Caki2 (cell line): ENCODE measurements at places on chromosomes 5 and 9. TPM values are rescaled to one million over a fixed set of nuclear protein-coding genes. Genes with fewer than 3 reads are reported as not detected.

Gene FOXD4L3
- not detected in 2 replicates for total RNA-seq

Gene ENTPD2
- not detected in 2 replicates for total RNA-seq

Gene RNF183
- 0.23 and 0.95 TPM in 2 replicates for total RNA-seq

Gene SUSD3
- total RNA-seq: not detected in 2 replicates

Gene SARDH
- 7.6 and 13.0 TPM in 2 replicates for total RNA-seq

Gene CTSV
- 0.27 and 3.0 TPM in 2 replicates for total RNA-seq

Gene ADAMTS6
- not detected in 2 replicates for total RNA-seq

Gene PPP1R26
- total RNA-seq: 30.4 and 32.4 TPM in 2 replicates

Gene FOXE1
- not detected in 2 replicates for total RNA-seq

Gene PKD2L2
- not detected in 2 replicates for total RNA-seq

Gene SCGB3A1
- total RNA-seq: not detected in 2 replicates

DNA sequence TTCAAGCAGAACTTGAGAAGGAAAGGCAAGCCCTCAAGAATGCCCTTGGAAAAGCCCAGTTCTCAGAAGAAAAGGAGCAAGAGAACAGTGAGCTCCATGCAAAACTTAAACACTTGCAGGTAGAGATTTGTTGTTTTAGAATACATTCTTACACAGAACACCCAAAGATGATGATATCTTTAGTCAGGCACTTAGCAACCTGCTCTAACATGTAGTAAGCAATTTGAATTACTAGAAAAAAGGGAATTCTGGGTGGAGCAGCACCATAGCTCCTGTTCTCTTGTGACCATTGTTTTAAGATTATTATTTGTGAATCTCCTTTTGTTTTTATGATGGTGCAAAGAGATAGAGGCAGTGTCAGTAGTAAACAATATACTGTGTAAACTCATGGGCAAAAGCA is 63.1 kb downstream of the RAB14 start:
- DNase-seq: no peak

- DNase-seq: no peak
These were observed 118.4 kb upstream of the MAP3K1 start for GRCh38 chr5:56696900-56697299.

DNA sequence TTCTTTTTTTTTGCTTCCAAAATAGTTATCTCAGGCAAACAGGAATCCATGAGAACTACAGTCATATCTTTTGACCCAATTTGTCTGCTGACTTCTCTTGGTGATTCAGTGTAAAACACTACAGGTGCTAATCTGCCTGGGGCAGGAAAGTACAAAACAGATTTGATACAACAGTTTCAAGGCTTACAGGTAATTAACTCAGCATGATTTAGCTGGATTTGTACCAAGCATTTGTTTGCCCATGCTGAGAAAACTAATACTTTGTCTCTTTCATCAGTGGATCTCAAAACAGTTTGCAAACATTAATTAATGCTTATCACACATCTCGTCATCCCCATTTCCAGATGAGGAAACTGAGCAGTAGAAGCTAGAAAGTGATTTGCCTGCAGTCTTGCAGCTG is 312.5 kb upstream of the SEMA6A start:
- DNase-seq: no peak

DNA sequence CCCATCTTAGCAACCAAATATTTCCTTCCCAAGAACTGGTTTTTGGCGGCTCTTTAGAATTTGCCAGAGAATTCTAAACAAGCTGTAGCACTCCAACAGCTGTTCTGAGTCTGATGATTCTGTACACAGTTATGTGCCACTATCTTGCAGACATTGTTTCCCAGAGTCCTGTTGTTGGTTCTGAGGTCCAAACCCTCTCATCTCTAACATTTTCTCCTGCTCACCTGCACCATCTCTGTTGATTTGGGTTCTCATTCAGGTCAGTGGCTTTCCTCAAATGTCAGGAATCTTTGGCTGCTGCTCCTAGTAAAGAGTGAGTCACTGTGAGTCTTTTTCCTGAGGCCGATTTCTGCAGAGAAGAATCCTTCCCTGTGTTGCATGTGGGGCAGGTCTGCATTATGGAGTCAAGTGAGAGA is 50.0 kb downstream of the CAMSAP1 start:
- no peak for DNase-seq

- peak; percentile 64 for DNase-seq
These were observed 23.3 kb upstream of the CPLANE1 start for GRCh38 chr5:37272511-37272910.

- DNase-seq: no peak
These were observed 31.0 kb downstream of the RNF130 start for GRCh38 chr5:180040287-180041214.

DNA sequence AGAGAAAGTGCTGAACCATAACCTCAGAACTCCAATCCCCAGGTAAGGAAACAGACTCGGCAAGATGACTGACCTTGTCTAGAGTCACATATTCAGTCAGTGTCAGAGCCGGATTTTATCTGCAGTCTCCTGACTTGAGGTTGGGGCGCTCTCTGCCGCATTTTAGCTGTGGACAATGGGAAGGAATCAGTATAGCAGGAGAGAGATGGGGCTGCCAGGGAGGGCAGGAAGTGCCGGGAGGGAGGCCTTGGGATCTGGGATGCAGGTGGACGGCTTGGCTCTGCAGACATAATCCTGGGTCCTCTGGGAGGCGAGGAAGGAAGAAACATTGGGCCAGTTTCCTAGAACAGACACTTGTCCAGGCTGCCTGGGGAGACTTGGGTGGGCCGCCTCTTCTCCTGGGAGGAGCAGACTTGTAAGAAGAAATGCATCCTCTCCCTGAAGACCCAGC is 39.7 kb upstream of the COL15A1 start:
- DNase-seq: no peak

- peak; percentile 23 for DNase-seq
These were observed 49.2 kb downstream of the EQTN start for GRCh38 chr9:27247756-27248155.

DNA sequence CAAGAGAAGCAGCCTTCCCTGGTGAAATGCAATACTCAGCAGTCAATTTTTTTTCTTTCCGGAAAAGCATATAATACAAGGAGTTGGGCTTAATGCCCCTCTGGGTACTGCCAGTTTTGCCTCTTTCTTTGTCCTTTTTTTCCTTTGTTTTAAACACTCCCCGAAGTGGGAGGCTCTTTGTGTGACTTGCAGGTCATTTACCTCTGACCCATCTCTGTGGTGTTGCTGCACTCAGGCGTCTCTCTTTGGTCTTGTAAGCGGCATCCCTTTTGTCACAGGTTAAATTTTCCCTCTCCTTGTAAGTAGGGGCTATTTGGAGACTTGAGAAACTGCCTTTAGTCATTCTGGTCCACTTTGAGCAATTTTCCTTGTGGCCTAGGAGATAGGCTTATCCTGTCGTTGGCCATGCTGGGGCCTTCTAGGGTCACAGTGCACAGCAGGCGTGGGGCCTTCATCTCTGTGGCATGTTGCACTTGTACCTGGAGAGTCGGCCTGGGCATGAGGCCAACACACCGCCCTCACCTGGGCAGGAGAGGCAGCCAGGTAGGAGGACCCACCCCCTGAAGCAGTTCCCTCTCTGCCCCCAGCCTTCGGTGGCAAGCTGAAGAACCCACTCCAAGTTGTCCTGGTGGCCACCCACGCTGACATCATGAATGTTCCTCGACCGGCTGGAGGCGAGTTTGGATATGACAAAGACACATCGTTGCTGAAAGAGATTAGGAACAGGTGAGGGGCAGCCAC is 27.7 kb upstream of the CTSL start:
- DNase-seq: no peak

DNA sequence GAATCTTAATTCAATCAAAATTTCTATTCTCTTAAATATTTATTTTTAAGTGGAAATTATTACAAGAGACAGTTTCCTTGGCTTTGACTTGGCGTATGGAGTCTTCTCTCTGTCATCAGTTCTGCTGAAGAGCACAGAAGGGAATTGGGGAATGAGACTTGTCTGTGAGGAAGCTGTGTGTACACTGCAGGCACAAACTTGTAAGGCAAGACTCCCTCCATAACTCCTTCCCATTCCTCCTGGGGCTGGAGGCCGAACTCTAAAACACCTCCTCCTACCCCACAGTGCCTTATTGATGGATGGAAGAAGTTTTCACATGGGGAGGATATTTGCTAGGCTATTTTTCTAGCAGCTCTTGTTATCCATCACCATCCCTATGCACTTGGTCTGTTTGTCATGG is 187.4 kb upstream of the ELL2 start:
- DNase-seq: no peak

- peak; percentile 76 for DNase-seq
These were observed 215.0 kb upstream of the PANK3 start for GRCh38 chr5:168793841-168794837.

- DNase-seq: no peak
These were observed 457.3 kb upstream of the ARRDC3 start for GRCh38 chr5:91840412-91840811.

- peak; percentile 2 for DNase-seq
These were observed 1548.6 kb downstream of the EFNA5 start for GRCh38 chr5:106121972-106122605.

GRCh38 chr9:127353882-127354281 is 43.1 kb upstream of the SLC2A8 start:
- no peak for DNase-seq

- DNase-seq: no peak
These were observed 5.8 kb downstream of the C5orf22 start for GRCh38 chr5:31537851-31538250.

GRCh38 chr5:61329550-61330128 is 2.4 kb upstream of the ZSWIM6 start:
- peak; percentile 73 for DNase-seq

- no peak for DNase-seq
These were observed 3.0 kb upstream of the ANKRD34B start for GRCh38 chr5:80573062-80573461.

- DNase-seq: no peak
These were observed 147.3 kb downstream of the MELK start for GRCh38 chr9:36720043-36720442.

DNA sequence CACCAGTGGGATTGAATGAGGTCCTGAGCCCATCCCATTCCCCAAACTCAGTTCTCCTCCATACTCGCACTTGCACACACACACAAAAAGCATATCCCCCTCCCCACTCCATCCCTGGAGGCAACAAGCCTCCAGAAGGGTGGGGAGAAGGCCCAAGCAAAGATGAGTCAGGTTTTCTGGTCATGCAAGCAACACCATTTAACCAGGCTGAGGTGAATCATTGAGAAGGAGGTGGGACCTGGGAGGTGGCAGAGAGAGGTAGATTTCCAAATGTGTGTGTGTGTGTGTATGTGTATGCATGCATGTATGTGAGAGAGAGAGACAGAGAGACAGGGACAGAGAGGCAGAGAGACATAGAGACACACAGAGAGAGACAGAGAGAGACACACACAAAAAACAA is 185.2 kb upstream of the TRIM32 start:
- peak; percentile 73 for DNase-seq

DNA sequence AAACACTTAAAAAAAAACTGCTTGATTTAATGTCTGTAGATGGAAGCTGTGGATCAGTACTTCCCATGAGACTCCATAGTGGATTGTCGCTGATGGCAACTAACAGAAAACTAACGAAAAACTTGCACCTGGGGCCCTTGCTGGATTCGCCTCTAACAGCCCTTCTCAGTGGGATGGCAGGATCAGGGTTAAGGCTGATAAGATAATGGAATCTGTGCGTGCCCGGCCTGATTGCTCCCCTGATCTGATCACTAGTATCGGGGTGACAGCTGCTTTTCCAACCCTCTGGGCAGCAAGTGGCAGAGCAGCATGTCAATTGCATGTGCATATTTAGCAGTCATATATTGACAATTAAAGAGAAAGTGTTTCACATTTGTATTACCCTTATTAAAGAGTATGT is 185.8 kb upstream of the ELAVL2 start:
- no peak for DNase-seq

DNA sequence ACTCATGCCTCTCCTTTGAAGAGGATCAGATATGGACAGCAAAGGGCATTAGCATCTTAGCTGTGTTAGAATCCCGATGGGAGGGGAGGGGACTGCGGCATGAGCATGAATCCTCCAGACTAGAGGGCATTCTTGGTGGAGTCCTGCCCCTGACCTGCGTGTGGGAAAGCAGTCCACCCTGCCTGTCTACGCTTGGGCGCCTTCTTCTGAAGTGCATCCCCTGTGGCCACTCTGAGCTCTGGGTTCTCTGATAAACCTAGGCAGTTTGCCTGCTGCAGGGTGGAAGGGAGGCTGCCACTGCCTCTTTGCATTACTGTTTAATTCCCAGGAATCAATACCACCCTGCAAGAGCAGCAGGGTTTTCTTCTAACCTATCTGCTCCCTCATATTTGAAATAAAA is 169.3 kb downstream of the INSYN2B start:
- DNase-seq: no peak

GRCh38 chr5:110625376-110625999 is 101.0 kb downstream of the TMEM232 start:
- no peak for DNase-seq

DNA sequence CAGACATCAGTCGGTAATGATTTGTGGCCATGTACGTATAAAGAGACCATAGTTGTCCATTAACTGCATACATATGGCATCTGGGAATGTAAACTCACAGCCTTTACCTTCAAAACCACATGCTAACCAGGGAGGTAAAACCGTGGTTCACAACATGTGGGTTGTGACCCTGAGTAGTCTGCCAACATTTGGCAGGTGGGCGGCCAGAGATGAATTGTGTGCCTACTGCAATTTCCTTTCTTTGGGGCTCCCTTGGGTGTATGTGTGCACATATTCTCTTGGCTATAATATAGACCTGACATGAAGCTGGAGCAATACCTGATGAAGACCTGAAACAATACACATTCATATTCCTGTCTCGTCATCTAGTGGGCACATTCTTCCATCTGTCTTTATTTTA is 396.0 kb downstream of the MLLT3 start:
- no peak for DNase-seq

- no peak for DNase-seq
These were observed 169.7 kb downstream of the ZDHHC21 start for GRCh38 chr9:14523545-14523944.

GRCh38 chr5:122500245-122501088 is 188.4 kb downstream of the SNCAIP start:
- peak; percentile 12 for DNase-seq

DNA sequence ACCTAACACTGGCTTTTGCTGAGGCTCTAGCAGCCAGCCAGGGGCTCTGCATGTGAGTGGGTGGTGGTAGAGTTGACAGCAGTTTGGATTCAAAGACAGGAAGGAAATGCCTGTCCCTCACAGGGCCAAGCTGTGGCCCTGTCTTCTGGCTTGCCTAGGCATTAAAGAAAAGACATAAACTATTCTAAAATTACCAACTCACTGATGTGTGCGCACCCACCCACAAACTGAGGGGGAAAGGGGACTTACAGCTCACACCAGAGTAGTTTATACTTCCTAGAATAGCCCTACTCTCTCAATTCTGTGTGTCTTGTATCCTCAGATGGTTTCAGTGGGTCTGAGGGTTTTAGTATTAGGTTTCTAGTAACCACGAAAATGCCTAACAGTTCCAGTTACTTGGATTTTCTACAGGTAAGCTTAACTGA is 18.3 kb upstream of the IL13 start:
- DNase-seq: no peak

GRCh38 chr9:131270171-131271015 is 5.9 kb downstream of the FAM78A start:
- DNase-seq: no peak

DNA sequence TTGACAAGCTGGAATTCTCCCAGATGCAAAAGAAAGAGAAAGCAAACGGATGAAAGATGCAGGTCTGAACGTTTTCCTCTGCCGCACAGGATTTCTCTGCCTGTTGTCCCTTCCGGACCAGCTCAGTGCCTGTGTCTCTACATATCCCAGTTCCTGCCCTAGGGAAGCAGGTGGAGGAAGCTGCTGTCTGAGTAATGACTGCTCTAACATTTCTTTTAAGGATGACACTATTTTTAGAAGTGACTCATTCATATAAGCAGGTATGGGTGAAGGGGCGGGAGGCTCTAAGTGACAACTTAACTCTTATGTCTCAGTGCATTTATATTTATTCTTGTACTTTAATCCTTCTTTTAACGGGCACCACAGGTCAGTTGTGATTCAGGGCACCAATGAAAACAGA is 128.8 kb downstream of the SLC24A2 start:
- no peak for DNase-seq
